A172 (cell line): ENCODE measurements at places on chromosomes 7 and 10. TPM values are rescaled to one million over a fixed set of nuclear protein-coding genes. Genes with fewer than 3 reads are reported as not detected.
A peak's percentile ranks its signal among the peaks of the same experiment; 100 is the strongest.

Gene BTBD16
- total RNA-seq, result not detected in 2 replicates

Gene OPN1SW
- total RNA-seq, result not detected in 2 replicates

Gene ZNF22
- total RNA-seq, result 7.0 and 7.9 TPM in 2 replicates

DNA sequence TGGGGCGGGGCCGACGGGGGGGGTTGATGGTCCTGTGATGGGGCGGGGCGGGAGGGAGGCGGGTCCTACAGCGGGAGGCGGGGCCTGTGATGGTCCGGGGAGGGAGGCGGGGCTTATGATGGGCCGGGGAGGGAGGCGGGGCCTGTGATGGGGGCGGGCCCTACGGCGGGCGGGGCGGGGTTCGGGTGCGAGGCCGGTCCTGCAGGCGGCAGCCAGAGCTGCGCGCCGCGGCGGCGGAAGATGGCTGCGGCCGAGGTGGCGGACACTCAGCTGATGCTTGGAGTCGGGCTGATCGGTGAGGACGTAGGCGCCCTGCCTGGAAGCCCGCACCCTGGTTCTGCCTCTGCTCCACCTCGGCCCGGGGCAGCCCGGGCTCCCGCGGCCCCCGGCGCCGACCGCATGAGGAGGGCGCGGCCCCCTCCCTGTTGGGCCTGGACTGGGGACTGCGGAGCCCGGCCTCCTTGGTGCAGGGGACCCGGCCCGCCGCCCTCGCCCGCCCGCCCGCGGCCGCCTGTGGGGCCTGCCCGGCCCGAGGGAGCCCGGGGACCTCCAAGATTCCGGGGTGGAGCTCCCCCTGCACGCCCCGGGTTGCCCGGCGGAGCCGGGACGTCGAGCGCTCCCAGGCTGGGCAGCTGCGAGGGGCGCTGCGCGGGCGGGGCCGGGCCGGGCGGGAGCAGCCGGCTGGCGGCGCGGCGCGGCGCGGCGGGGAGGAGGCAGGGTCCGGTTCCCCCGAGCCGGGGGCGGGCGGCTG is at the start of gene DENND10:
TSS of gene DENND10 (plus strand) at position 211 of the 751 bp plus-strand sequence. CDS start at position 241, 30 bp downstream.
- DNase-seq, result peak; percentile 53

DNA sequence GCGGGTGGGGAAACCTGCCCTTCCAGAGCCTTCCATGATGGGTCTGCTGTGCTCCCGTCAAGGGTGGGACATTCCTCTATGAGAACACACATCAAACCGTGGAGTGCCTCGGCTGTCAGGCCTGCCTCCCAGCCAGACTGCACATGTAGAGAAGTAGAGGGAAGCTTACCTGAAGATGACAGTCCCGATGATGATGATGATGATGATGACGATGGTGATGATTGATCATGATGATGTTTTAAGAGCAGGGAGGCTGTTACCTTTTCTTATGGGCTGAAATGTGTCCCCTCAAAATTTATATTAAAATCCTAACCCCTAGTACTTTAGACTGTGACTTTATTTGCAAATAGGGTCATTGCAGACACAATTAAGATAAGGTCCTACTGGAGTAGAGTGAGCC is 76.1 kb upstream of the ANLN start:
- DNase-seq, result no peak

DNA sequence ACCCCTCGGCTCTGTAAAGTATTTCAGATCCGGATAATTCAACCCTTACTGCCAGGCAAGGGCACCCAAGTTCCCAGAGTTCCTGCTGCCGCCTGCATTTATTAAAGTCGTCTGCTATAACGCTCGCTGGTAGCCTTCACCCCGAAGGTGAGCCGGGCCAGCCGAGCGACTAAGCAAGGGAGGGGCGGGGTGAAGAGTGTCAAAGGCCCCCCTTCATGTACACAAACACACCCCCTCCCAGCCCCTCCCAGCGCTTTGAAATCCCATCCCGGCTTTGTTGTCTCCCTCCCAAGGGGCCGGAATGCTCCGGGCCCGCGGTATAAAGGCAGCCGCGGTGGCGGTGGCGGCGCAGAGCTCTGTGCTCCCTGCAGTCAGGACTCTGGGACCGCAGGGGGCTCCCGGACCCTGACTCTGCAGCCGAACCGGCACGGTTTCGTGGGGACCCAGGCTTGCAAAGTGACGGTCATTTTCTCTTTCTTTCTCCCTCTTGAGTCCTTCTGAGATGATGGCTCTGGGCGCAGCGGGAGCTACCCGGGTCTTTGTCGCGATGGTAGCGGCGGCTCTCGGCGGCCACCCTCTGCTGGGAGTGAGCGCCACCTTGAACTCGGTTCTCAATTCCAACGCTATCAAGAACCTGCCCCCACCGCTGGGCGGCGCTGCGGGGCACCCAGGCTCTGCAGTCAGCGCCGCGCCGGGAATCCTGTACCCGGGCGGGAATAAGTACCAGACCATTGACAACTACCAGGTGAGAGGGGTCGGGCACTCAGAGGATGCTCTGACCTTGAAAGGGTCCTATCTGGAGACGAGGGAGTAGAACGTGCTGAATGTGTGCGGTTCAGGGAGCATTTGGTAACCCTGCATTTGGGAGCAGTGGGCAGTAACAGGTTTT is at the start of gene DKK1:
TSS of gene DKK1 (plus strand) at position 349 of the 889 bp plus-strand sequence. CDS start at position 503, 154 bp downstream.
- DNase-seq, result peak; percentile 96

DNA sequence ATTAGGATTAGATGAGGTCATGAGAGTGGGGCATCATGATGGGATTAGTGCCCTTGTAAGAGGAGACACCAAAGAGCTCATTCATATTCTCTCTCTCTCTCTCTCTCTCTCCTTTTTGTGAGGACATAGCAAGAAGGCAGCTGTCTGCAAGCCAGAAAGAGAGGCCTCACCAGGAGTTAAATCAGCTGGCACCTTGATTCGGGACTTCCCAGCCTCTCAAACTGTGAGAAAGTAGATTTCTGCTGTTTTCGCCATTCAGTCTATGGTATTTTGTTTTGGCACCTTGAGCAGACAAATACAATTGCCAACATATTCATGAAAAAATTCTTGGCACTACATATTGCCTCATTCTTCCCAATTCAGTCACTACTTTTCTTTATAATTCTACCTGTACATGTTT is 20.6 kb upstream of the ATAD1 start:
- DNase-seq, result no peak
